ENCODE measurements at places on chromosomes 11 and 22. TPM values are rescaled to one million over a fixed set of nuclear protein-coding genes. Genes with fewer than 3 reads are reported as not detected.

DNA sequence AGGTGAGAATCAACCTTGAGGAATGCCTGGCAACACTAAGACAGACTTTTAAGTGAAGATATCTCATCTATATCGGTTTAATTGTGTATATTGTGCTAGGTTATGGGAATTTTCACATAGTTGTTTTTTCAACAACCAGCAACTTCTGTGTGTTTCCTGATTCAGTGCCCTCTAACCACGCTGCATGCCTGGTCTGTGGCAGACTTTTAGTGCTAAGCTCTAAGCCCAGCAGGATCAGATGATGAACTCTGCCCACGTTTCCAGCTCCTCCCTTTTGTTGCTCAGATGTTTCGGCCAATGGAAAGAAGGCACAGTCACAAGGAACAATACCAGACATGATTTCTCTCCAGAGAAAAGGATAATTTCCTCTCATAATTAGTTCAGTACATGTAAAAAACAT lies 1.4 kb upstream of the VWA5A start:
- no peak for DNase-seq

GRCh38 chr11:92035488-92035887 lies 189.1 kb upstream of the FAT3 start:
- no peak for DNase-seq

- DNase-seq = no peak
These were observed 7.7 kb downstream of the TMEM132A start for GRCh38 chr11:60931917-60932316.

DNA sequence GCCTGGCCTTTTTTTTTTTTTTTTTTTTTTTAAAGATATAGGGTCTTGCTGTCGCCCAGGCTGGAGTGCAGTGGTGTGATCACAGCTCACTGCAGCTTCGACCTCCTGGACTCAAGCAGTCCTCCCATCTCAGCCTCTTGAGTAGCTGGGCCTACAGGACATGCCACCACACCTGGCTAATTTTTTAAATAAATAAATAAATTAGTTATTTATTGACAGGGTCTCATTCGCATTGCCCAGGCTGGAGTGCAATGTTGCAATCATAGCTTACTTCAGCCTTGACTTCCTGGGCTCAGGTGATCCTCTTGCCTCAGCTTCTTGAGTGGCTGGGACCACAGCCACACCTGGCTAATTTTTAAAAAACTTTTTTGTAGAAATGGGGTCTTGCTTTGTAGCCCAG lies 10.5 kb downstream of the AP2A2 start:
- no peak for DNase-seq

GRCh38 chr11:6240781-6241180 lies 1.9 kb downstream of the CNGA4 start:
- DNase-seq = no peak

- DNase-seq = peak; percentile 27
These were observed 7.5 kb upstream of the SYT8 start for GRCh38 chr11:1827095-1827813.

The TP53I11 gene
- total RNA-seq = 31.3 TPM

The GALNT18 gene
- total RNA-seq = 5.4 TPM
